Activated naive CD8-positive, alpha-beta T cell treated with anti-CD3 and anti-CD28 coated beads, Interleukin-2, amount 50 U/mL, for 24 hours (primary cell): ENCODE measurements at places on chromosomes 2 and 18.

DNA sequence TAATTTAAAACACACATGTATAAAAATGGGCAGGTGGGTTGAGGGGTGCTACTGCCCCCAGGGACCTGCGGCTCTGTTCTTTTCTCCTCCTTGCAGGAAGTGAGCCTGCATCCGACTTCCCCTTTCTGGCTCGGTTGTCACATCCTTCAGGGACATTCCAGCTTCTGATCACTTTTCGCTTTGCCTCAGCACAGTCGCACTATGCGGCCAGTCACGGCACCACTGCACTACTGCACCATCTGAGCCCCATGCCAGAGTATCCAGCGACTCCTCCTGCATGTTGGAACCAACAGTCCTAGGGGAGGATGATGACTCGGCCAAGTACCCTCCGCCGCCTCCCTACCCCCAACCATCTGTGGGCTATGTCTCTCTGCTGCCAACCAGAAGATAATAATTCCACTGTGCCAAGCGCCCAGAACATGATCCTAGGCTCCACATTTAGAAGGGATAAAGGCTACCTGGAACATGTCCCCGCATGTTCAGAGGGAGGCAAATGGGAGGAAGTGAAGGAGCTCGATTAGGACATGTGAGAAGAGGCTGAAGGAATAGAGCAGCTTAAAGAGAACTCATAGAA lies 17.6 kb downstream of the CDC42EP3 start:
- peak; percentile 44 for DNase-seq

DNA sequence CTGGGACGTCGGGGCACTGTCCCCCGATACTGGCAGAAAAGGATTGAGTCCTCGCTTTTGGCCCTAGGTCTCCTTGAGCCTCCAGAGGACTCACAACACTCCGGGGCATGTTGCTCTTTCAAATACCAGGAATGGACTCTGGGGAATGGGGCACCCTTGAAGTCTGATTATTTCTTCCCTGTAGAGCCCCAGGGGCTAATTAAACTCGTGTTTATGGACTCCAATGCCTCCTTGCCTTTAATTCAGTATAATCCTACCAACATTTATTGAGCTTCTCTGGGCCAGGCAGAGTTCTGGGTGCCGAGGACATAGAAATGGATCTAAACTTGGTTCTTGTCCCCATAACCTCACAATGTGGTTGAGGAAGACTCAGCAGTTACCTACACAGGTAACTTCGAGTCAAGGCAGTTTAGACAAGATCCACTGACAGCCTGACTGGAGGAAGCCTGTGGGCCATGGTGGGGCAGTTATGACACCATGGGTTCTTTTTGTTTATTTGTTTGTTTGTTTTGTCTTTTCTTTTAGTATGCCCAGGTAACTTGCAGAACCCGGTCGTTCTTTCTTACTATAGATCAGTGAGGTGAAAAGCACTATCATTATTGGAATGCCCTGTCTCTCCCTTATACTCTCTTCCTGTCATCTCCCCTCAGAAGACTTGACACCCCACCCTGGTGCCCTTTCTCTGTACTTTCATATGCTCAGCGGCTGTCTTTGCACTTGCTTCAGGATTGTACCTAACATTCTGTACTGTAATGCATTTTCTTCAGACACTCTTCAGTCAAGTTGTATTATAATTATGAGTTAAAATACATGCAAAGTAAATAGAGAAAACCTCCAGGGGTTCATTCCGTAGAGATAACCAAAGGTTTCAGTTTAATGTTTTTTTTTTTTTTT lies 3.2 kb downstream of the CFLAR start:
- peak; percentile 30 for DNase-seq

DNA sequence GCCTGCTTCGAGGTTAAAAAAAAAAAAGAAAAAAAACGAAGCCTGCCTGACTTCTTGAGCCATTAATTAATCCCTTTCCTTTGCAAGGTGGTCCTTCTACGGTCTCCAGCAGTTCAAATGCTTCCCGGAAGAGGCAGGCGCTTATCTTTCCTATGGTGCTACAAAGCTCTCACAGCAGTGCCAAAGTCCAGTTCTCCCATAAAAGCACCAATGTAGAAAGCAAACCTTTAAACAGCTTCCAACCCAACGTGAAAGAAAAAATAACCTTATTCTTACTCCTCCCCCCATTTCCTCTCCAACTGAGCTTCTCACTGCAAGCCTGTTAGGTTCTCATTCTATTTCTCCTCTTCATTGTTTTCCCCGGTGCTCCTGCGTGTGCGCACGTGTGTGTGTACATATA lies 317.4 kb upstream of the SOX11 start:
- DNase-seq: no peak

DNA sequence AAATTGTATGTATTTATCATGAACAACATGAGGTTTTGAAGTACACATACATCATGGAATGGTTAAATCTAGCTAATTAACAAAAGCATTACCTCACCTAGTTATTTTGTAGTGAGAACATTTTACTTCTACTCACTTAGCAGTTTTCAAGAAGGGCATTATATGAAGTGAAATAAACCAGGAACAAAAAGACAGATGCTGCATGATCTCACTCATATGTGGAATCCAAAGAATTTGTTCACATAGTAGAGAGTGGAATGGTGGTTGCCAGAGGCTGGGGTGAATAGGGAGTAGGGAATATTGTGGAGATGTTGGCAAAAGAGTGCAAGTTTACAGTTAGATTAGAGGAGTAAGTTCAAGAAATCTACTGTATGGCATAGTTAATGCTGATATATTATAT lies 292.0 kb downstream of the ASXL3 start:
- DNase-seq: no peak

- no peak for DNase-seq
These were observed 116.0 kb downstream of the ABCA12 start for GRCh38 chr2:215022418-215022817.

- no peak for DNase-seq
These were observed 26.7 kb downstream of the CYRIA start for GRCh38 chr2:16638946-16639345.

GRCh38 chr2:232937278-232937906 lies 67.3 kb downstream of the SNORC start:
- DNase-seq: no peak

GRCh38 chr2:19046986-19047780 lies 311.2 kb downstream of the OSR1 start:
- DNase-seq: no peak

- no peak for DNase-seq
These were observed 74.5 kb downstream of the TMEM185B start for GRCh38 chr2:120148669-120149068.

DNA sequence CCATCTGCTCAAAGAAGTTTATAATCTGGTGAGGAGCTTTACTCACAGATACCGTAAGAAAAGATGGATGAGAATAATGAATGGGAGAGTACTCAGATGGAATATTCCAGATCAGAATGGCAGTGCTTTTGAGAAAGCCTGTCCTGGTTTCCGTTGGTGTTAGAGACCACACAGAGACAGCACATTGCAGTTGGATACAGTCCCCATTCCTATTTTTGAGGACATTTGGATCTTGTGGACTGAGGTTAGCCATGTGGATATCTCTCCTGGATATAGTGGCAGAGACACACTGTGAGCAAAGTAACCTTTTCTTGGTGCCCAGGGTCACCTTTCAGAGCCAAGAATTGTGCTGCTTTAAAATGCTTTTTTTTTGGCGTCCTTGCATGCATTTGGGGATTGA lies 63.7 kb downstream of the TANC1 start:
- DNase-seq: no peak

DNA sequence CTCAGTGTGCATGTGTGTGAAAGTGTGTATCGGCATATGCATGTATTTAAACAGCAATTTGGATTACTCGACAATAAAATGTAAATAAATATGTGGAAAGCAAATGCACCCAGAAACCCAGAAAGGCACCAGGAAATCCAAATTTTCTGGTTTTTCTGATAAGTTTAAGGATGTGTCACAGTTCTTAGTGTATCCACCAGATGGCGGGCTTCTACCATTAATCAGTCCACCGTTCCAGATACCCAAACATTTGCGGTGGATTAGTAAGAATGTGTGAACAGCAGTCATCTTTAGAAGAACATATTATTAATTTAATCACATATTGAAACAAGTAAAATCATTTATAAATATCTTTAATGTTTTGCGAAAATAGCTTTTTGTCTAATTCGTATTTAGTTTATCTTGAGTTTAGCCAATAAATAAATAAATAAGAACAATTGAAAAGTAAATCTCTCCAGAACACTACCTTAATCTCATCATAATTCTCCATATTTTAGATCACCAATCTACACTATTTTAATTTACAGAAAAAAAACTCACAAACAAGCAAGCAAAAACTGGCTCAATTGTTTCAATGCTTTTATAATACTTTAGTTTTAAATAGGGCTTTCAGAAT lies 298.9 kb downstream of the DSEL start:
- peak; percentile 54 for DNase-seq
